ENCODE measurements at places on chromosomes 16 and 17.

DNA sequence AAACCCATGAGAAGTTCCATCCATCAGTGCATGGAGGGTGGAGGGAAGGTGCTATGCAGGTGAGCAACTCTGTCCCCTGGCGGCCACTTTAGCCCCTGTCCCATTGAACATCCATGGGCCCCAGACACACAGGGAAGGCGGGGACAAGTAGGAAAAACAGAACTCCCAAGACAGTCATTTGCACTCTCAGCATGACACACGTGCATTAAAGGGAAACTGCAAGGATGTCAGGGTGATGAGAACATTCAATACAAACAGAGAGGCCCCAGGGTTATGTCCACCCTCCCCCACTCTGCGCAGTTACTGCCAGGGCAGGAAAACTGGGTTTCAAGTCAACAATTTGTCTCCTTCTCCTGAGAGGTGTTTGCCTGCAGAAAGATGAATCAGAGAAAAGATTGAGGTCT, 44.0 kb upstream of the AKTIP start:
- no peak for DNase-seq

DNA sequence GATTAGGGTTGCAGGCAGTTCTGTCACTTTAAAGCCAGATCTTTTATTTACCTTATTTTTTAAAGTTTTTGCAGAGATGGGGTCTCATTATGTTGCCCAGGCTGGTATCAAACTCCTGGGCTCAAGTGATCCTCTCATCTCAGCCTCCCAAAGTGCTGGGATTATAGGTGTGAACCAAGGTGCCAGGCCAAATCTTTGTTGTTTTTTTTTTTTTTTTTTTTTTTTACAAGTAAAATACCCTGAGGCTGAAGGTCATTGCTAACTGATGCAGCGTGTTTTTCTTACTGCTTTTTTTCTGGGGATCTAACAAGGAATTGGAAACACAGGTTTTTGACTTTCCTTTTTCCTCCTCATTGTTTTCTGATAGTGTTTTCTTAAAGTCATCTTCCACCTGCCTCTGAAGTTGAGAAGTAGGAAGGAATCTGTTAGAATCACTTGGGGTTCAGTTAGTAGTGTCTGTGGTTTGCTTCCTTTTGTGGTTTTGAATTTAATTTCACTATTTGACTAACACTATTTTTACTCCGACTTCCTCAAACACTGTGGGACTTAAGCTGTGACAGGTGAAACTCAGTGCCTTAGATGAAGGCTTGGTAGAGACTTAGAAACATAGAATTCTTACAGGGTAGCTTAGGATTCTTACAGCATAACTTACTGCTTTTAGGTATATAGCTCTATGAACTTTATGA, 22.2 kb downstream of the CLTC start:
- no peak for DNase-seq

DNA sequence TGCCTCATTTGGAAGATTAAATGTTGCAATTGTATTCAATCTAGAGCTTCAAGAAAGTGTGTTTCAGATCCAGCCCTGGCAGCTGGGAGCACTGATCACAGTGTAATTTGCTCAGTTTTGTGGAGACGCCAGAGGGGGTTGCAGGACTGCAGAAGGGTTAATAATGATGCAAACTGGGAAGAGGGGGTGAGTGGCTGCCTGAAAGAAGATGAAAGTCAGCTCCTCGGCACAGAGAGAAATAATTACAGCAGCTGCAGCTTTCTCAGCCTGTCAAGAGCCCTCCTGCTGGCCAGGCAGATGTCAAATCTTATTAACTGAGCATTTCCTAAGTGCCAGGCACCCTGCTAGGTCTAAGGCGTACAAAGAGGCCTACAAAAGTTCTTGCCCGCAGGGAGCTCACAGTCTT, 97.7 kb downstream of the ZNF18 start:
- DNase-seq, result no peak

- DNase-seq, result no peak
These were observed 48.0 kb downstream of the SMPD3 start for GRCh38 chr16:68400083-68400923.

Data from cerebellar nuclear complex (tissue), 1 donor.